ENCODE measurements at places on chromosomes 7 and 10.

DNA sequence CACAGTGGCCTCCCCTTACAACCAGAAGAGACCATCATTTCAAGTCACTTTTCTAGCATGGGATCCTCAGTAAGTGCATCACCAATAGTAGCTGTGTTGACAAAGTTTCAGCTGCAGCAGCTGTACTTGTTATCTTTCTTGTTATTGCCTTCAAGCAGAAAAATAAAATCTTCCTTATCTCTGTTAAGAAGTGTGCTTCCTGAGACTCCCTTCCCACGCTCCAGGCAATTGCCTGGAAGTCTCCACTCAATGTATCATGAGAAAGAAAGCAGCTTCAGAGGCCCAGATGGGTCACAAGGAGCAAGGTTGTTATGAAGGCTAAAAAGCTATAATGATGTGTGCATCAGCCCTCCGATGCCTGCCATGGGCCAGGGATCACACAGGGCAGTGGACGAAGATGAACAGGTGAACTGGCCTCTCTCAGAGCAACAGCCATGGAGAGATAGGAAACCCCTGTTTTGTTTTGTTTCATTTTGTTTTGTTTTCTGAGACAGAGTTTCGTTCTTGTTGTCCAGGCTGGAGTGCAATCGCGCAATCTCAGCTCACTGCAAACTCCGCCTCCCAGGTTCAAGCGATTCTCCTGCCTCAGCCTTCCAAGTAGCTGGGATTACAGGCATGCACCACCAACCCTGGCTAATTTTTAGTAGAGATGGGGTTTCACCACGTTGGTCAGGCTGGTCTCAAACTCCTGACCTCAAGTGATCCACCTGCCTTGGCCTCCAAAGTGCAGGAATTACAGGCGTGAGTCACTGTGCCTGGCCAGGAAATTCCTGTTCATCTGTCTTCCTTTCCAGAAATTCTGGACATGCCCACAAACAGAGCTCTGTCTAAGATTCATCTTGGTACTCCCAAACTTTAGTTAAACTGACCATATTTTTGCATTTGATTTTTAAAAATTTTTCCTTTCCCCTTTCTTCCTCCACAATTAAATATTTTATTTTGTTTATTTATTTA is 340.5 kb downstream of the TNS3 start:
- DNase-seq, result no peak

DNA sequence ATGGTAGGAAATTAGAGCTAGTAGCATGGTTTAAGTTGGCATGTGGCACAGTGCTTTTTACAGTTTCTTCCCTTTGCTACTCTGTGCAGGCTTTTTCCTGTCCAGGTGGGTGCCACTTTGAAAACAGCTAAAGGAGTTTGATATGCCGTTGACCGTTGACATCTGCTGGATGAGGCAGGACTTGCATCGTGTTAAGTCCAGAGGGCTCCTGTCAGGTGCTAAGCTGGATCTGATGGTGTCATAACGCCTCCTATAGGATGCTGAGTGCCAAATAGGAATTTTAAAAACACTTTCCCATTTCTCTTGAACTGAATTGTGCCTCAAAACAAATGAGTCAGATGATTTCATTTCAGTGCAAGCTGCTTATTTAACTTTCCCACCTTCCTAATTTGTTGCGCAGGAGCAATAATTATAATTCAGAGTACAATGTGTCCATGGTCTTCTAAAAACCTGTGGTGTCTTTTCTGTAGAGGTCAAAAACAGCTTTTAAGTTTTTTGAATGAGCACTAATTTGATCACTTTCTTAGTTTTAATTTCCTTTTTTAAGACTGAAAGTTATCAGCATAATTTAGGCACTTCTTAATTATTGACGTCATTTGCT is 178.3 kb downstream of the CDCA7L start:
- peak; percentile 73 for DNase-seq

DNA sequence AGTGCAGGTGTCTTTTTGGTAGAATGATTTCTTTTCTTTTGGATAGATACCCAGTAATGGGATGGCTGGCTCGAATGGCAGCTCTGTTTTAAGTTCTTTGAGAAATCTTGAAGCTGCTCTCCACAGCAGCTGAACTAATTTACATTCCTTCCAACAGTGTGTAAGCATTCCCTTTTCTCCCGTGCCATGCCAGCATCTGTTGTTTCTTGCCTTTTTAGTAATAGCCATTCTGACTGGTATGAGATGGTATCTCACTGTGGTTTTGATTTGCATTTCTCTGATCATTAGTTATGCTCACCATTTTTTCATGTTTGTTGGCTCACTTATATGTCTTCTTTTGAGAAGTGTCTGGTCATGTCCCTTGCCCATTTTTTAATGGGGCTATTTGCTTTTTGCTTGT is 486.3 kb downstream of the GALNT17 start:
- DNase-seq, result no peak

DNA sequence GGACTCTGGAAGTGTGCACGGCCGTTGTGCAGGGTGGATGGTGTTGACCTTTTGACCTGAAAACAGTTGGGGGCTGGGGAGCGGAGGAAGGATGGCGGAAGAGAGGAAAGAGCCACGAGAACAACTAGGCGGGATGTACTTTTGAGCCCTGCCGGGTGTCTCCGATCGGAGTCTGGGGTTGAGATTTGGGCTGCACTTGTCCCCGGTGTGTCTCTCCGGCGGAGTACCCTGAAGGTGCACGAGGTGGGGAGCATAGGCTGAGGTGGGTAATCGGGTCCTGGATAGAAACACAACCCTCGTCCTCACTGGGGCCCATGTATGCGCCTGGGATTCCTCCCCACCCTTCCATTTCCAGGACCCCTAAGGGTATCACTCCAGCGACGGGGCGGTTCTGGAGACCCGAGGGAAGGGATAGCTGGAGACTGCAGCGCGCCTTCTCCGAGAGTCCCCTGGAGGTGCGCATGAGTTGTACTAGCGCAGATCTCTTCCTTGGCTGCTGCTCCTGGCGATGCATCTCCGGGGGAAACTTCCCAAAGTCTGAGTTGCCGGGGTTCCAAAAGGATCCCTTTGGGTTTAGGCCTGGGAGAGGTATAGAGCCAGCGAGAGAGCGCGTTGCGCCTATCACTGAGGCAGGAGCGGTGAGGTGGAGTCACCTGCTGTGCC is 4.6 kb upstream of the HMX2 start:
- no peak for DNase-seq

DNA sequence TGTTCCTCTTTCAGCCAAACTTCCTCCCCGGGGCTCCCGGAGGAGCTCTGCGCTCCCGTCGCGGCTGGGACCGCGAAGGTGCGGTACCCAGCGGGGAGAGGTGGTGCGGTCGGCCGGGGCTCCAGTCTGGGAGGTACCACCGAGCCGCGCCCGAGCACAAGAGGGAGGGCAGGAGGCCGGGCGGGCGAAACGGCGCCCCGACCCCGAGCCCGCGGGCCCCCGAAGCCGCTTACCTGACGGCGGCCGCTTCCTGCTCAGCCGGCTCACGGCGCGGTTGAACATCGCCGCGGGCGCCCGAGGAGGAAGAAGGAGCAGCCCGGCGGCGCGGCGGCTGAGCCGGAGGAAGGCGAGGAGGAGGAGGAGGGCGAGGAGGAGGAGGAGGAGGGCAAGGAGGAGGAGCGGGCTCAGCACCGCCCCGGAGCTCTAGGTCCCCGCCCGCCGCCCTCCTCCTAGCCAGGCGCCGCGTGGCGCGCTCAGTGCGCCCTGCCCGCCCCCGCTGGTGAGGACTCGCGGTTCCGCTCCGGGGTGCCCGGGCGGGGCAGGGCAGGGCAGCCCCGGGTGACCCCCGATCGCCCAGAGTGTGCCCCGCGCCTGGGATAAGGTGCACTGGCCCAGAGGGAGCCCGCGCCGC is at the start of gene RGS10:
RGS10 (minus strand) TSS at position 363 of the 631 bp plus-strand sequence; CDS start at position 282, 81 bp downstream.
- peak; percentile 88 for DNase-seq

- DNase-seq, result peak; percentile 49
Observed at GRCh38 chr7:40793132-40793531, 658.3 kb downstream of the SUGCT start.

DNA sequence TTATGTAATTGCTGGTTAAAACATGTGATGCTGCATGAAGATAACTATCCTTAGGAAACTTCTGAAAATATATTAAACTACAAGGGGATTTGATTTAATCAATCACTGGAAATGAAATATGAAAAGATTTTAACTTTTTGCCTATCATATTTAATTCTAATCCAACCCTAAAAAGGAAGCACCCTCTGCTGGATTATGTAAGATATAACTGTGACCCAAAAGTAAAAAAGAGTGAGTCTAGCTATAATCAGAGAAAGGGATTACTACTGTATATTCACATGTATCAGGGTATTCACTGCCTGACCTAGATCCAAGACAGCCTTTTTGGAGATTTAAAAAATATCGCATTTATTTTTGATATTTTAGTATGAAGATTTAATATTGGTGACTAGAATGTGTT is 295.5 kb downstream of the MDFIC start:
- DNase-seq, result no peak

- DNase-seq, result no peak
Observed at GRCh38 chr10:64040781-64041180, 519.6 kb downstream of the REEP3 start.

DNA sequence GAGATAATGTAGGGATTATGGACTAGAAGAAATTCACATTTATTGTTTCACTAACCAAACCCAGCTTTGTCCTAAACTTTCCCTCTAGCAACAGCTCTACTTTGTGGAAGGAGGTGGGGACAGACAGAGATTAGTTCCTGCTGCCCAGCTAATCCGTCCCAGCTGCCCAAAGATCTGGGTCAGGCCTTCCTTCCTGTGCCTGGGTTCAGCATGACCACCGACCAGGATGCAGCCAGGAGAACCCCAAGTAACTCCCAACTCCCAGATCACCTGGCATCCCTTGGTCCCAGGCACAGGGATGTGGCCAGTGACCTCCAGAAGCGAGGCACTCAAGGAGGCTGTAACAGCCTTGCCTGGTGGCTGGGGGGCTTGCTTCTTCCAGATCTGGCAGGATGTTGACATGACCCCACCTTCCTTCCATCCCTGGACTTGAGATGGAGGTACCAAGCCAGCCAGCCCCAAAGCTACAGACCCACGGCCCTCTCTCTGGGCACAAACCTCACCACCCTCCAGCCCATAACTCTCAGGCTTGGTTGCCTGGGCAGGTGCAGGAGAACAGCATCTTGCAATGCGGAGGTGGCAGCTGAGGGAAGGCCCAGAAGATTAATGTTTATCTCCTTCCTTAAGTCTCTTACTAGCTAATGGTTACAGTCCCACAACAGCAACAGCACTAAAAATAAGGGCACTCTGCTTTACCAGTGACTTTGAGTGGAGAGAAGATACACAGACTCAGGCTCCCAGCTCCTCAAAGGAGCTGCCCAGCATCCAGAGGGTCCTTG is 11.1 kb downstream of the CAMK2G start:
- no peak for DNase-seq

DNA sequence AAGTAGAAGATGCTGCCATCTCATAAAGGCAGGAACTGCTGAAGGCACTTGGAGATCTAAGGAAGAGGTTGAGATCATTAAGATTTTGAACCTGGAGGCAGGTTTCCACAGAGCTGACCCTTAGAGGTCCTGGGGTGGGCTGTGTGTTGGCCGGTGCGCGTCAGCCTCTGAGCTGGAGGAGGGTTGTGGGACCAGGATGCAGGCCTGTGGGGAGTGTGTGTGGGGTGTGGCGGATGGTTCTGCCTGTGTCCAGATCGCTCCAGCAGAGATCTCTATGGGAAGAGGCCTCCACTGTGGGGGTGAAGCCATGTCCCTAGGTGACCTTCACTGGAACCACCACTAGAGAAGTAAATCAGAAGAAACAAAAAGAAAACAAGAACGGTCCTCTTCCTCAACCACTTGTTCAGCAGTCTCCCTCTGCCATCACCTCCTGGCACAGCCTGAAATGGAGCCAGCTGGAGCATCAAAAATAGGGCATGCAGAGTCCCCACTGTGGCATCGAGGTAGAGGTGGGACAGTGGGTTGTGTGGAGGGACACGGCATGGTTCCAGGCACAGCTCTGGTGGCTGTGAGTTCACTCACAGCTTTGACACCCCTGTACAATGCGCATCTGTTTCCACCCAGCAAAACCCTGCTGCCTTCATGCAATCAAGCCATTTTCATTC is 453.8 kb downstream of the TCERG1L start:
- DNase-seq, result no peak

Data from EL (cell line).